ENCODE measurements at places on chromosomes 2 and 18.
A peak's percentile ranks its signal among the peaks of the same experiment; 100 is the strongest.

DNA sequence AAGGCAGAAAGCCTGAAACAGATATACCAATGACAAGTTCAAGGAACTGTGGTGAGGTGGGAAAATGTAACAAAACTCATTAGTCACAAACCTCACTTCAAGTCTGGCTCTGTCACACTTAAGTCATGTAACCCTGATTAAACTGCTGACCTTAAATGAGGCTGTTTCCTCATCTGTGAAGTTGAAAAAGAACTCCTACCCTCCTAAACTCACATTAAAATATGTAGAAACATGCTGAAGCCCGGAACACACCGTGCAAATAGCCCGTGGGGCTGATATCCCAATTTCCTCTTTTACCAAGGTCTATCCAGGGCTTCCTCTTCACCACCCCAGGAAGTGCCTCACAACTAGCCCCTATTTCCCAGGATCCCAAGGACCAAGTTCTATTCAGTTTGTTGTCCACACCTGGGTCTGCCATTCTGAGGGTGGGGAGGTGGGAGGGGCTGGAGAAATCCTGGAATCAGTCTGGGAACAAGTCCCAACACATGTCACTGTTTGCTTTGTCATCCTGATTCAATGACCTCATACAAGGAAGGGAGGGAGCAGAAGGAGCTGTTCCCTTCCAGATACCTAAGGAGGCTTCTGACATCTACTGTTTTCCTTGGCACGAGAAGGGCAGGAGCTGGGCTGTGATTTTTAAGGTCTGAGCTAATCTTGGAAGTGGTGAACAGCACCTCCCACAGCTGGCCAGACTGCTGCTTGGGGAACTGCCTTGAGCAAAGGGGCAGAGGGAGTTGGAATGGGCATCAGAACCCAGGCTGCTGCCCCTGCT lies 42.3 kb downstream of the SLC4A1AP start:
- peak; percentile 95 for DNase-seq

DNA sequence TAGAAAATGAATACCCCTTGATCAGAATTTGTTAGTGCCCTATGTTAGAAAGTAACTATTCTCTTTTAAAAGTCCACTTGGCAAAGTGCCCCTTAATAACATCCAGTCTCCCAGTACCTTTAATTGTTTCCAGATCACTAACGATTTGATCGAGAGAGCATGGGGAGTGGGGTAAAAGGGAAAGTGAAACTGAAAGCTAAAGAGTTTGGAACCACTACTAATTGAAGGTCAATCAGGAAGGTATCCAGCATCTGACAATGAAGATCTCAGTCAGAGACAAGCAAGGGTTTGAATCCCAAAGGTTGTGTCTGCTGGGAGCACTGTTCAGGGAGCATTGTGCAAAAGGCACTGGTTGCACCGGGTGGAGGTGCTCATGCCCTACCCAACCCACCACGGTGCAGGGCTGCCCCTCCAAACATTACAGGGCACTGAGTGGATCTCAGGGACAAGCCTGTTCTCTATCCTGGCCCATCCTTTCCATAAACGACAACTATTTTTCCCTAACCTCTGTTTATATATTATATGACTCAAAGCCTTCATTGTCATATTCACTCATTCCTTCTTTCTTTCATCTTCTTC lies 14.6 kb upstream of the RIT2 start:
- no peak for DNase-seq

GRCh38 chr2:96923810-96924774 lies 54.2 kb upstream of the SEMA4C start:
- DNase-seq: no peak

- DNase-seq: no peak
Observed at GRCh38 chr2:18578033-18578432, 11.3 kb downstream of the NT5C1B start.

DNA sequence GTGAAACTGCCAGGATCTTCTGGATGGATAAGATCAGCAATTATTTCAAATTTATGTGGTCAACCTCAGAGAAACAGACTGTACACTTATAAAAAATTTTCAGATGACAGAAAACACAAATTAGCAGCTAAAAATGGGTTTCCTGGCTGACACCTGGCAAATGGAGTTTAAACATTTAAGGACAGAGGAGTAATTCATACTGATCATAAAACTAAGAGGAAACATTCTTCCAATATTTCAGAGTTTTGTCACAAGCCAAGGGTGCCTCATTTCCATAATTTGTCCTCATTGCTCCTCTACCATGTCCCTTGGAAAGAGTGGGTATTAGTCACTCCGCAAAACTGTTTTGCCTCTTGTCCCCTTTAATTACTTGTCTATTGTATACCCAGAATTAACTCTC lies 70.2 kb downstream of the TMEFF2 start:
- no peak for DNase-seq

DNA sequence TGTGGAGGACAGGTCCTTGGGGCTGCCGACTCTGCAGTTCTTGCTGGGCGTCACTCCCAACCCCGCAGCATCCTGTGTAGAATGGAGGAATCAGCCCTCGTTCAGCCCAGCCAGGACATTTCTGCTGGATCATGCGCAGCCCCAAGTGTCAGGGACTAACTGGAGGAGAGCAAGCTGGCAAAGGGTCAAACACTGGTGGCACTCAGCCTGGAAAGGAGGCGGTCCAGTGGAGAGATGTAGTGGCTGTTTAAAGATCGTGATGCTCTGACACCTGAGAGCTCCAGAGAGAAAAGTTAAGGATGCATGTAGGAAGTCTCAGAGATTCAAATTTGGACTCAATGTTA lies 63.6 kb upstream of the SH3RF3 start:
- DNase-seq: no peak

- DNase-seq: no peak
Observed at GRCh38 chr2:241153616-241154015, 3.3 kb downstream of the PPP1R7 start.

DNA sequence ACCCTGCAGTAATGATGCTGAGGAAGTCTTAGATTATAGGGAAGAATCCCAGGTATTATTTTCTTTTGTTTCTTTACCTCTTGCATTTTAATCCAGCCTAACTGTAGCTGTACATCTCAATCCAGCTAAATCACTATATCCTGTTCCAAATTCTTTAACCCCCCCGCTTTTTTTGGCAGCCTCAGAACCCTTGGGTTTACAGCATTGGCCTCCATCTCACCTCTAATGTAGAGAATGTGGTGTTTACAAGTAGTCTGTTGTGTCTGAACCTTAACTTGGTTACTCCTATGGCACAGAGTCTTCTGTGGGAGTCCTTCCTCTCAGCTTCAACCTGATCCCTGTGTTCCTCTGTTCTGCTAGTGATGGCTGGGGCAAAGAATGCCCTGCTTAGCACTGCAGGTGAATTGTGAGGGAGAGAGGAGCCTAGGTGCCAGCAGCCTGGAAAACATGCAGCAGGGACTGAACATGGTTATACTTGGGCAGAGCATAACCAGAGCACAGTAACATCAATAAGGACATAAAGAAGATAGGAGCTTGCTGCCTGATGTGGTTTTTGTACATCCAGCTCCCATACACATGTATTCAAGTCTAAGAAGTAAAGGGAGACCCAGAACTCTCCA lies 130.2 kb downstream of the FAM124B start:
- no peak for DNase-seq

DNA sequence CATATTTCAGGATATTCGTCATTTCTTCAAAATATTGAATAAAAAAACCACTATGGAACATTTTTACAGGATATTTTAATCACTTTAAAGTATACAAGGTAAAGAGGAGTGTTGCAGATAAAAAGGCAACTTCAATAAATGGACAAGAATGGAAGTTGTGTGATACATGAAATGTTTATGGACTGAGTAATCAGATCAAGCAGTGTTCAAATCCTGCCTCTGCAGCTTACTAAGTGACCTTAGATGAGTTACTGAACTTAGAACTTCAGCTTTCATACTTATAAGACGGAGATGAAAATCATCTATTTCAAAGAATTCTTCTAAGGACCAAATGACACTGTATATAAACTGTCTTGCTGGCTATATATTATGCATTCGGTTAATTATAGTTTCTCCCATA lies 87.2 kb downstream of the LNPK start:
- DNase-seq: no peak

DNA sequence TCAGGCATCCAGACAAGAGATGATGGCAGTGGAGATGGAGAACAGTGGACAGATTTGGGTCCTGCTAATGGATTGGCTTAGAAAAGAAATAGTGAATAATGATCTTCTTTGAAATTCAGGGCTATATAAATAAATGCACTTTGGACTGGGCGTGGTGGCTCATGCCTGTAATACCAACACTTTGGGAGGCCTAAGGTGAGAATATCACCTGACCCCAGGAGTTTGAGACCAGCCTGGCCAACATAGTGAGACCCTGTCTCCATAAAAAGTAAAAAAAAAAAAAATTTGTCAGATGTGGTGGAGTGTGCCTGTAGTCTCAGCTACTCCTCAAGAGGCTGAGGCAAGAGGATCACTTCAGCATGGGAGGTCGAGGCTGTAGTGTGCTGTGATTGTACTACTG lies 102.4 kb upstream of the STON1 start:
- no peak for DNase-seq

GRCh38 chr18:78998371-78999071 lies 18.9 kb downstream of the SALL3 start:
- no peak for DNase-seq

DNA sequence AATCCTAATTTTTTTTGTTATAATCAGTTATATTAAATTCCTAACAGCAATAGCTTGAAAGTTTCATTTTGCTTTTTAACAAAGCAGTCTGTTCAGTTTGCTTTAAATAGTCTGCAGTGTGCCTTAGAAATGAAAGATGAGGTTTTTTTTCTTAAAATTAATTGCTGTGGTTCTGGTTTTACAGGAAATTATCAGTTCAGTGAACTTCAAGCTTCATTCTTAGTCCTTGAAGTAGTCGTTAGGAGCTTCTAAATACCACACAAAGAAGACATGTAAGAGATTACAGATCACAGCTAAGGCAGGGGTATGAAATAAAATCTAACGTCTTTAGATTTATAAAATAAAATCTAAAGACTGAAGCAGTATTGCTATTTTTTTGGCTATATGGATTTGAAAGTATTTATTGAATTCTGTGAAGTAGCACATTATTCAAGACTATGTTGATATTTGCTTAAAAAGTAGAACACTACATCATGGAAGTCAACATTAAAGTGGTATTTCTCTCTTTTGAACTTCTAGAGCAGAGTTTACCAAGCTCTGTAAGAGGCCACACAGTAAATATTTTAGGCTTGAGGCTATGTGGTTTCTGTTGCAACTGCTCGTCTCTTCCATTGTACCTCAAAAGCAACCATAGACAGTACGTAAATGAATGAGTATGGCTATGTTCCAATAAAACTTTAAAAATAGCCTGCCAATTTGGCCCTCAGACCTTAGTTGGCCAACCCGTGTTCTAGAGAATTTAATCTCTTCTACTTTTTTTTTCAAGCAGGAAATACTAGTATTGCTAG lies 81.5 kb upstream of the STON1 start:
- DNase-seq: no peak

GRCh38 chr2:111620281-111620680 lies 263.7 kb downstream of the ANAPC1 start:
- DNase-seq: no peak

- no peak for DNase-seq
Observed at GRCh38 chr18:79355433-79356335, 40.0 kb upstream of the NFATC1 start.

- DNase-seq: no peak
Observed at GRCh38 chr2:5674026-5674340, 18.2 kb upstream of the SOX11 start.

- DNase-seq: no peak
Observed at GRCh38 chr2:119480718-119481142, 43.6 kb downstream of the SCTR start.

GRCh38 chr2:112607680-112608438 lies 23.4 kb downstream of the CHCHD5 start:
- DNase-seq: no peak

GRCh38 chr18:36828157-36828629 lies 609 bp downstream of the TPGS2 start:
- DNase-seq: peak; percentile 47

DNA sequence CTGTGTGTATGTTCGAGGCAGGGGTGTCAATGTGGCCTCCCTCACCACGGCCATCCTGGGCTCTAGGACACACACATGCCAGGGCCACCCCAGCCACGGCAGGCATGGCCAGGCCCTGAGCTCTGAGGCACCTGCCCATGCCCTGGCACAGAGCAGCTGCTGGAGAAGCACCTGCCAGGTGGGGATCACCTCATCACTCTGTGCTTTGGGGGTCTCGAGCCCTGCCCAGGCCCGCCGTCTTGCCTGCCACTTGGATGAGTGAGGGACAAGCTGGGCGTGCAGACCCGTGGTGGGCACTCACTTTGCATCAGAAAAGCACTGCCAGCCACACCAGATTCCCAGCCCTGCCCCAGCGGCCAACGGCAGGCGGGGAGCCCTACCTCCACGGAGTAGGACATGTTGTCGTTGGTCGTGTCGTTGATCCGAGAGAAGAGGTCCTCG lies 33.1 kb downstream of the KIF1A start:
- DNase-seq: no peak

DNA sequence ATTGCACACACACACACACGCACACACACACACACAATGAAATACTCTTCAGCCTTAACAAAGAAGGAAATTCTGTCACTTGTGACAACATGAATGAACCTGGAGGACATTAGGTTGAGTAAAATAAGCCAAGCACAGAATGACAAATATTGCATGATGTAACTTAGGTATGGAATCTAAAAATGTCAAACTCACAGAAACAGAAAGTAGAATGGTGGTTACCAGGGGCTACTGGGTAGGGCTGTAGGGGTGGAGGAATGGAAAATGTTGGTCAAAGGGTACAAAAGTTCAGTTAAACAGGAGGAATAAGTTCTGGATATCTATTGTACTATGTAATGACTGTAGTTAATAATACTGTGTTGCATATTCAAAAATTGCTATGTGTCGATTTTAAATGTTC lies 29.5 kb downstream of the SCN2A start:
- DNase-seq: no peak

GRCh38 chr2:43563679-43564078 lies 32.2 kb downstream of the THADA start:
- no peak for DNase-seq

GRCh38 chr2:238092486-238093035 lies 7.6 kb upstream of the ESPNL start:
- no peak for DNase-seq

DNA sequence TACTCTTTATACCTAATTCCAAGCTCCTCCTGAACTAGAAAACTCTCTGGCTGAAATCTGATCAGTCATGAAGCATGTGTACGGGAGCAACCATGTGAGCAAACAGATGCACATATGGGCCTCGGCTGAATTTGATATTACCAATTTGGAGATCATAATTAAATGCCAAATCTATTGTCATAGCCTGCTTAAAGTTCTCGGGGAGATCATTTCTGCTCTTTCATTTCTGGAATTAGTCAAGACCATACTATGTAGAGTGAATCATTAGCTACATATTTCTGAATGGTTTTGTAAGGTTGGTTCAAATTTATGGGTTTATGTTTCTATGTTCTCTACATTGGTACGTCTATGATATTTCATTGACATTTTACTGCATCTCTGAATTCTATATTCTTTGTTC lies 205.5 kb downstream of the UBE2E3 start:
- no peak for DNase-seq

- no peak for DNase-seq
Observed at GRCh38 chr2:36609507-36609906, 11.5 kb upstream of the FEZ2 start.
